ENCODE measurements at places on chromosomes 4 and X. TPM values are rescaled to one million over a fixed set of nuclear protein-coding genes. Genes with fewer than 3 reads are reported as not detected.

Gene CD38
- 0.11 TPM for total RNA-seq

Gene ENOX2
- total RNA-seq: 38.3 TPM

Gene VCX
- total RNA-seq: not detected

Gene OTUD6A
- not detected for total RNA-seq

Gene COQ2
- total RNA-seq: 21.9 TPM

Gene TRAPPC11
- 38.2 TPM for total RNA-seq

Gene RPA4
- 0.50 TPM for total RNA-seq
